8988T (cell line): ENCODE measurements at places on chromosomes 11 and 22.

- DNase-seq, result no peak
These were observed 31.2 kb upstream of the ETS1 start for GRCh38 chr11:128618603-128619002.

GRCh38 chr11:13343067-13343466 lies 65.5 kb downstream of the BMAL1 start:
- no peak for DNase-seq

DNA sequence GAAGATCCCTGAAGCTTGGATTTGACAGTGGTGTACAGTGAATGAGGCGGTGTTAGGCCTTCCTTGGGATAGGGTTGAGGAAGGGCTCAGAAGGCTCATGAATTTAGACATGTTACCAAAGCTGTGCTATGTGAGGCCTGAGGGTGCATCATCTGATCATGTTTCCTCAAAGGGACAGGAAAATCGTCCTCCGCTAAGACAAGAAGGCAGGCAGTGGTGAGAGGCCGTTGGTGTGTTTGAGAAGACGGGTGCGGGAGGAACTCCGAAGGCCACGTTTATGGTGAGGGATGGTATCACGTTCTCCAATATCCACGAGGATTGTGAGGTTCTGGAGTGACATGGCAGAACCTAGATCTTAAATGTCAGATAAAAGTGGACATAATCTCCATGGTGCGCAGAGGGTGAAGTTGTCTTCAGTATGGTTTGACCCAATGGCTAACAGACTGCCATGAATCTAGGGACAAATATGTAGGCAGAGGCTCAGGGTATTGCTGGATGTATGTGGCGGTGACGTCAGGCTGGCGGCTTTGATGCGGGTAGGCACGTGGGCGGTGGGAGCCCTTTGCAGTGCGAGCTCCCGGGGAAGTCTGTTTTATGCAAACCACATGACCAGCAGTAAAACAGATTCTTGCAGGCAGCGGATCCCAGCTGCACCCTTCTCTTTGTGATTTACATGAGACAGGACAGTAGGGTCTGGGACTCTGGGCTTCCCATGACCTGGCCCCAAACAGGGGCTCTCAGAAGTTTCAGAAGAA lies 242.3 kb upstream of the B3GAT1 start:
- DNase-seq, result no peak

- no peak for DNase-seq
These were observed 13.1 kb upstream of the MFRP start for GRCh38 chr11:119359365-119360214.

- DNase-seq, result peak; percentile 49
These were observed 347 bp downstream of the MN1 start for GRCh38 chr22:27801202-27801615.

GRCh38 chr11:31641477-31642062 lies 132.0 kb downstream of the ELP4 start:
- DNase-seq, result no peak

DNA sequence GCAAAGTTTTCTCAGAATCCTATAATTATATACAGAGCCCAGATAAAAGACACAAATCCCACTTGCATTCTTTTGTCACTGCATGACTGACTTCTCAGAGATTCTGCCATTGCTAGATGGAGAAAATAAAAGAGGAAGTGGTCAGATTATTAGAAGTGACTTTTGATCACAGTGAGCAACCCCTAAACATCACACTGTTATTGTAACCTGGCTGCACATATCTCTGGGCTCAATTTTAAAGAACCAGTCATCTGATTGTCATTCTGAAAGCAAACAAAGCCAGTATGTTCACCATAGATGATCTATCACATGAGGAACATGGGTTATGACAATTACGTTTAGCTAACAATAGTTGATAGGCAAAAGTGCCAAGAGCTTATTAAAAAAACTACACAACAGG lies 47.8 kb downstream of the COPB1 start:
- no peak for DNase-seq

- DNase-seq, result no peak
These were observed 51.5 kb downstream of the MAPK1 start for GRCh38 chr22:21815958-21816357.

DNA sequence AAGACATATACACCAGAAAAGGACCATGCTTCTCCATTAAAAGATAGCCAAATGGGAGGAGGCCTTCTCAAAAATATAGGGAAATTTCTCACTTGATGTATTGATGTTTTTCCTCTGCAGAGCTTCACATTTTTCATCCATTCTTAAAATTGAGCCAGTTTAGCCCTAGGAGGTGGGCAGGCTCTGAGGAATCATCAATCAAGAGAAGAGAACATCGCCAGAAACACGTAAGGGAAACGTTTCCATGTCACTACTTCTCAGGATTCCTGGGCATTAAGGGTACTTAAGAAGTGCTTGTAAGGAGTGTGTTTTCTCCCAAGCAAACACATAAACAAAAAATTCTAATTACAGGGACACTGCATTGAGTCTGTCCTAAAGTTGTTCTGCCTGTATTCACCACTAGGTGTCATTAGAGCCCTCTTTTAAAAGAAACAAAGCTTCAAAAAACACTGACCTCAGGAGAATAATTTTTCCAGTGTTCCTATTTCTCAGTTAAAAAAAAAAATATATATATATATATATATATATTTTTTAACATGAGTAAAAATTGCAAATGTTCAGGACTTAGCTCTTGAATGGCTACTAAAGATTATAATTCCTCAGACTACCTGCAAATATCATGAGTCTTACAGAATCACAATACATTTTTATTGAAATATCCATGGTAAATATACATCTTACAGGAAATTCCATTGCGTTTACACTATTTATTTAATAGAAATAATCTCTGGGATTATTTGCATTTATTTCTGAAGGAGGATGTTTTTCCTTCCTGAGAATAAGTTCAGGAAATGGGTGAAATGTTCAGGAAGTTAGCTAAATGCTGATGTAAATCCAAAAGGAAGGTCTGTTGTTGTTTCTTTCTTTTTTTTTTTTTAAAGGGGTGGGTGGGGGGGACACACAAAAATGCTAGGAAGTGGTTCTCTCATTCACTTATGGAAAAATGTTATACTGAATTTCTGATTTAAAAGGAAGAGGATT lies 16.0 kb downstream of the FZD4 start:
- DNase-seq, result no peak

DNA sequence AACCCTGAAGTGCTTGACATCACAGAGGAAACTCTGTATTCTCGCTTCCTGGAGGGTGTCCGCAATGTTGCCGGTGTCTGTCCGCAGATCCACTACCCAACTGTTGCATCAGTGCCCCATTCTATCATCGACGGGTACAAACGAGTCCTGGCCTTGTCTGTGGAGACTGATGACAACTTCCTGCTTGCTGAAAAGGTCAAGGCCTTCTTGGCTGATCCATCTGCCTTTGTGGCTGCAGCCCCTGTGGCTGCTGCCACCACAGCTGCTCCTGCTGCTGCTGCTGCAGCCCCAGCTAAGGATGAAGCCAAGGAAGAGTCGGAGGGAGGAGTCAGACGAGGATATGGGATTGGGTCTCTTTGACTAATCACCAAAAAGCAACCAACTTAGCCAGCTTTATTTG lies 42.9 kb upstream of the DAGLA start:
- DNase-seq, result no peak

DNA sequence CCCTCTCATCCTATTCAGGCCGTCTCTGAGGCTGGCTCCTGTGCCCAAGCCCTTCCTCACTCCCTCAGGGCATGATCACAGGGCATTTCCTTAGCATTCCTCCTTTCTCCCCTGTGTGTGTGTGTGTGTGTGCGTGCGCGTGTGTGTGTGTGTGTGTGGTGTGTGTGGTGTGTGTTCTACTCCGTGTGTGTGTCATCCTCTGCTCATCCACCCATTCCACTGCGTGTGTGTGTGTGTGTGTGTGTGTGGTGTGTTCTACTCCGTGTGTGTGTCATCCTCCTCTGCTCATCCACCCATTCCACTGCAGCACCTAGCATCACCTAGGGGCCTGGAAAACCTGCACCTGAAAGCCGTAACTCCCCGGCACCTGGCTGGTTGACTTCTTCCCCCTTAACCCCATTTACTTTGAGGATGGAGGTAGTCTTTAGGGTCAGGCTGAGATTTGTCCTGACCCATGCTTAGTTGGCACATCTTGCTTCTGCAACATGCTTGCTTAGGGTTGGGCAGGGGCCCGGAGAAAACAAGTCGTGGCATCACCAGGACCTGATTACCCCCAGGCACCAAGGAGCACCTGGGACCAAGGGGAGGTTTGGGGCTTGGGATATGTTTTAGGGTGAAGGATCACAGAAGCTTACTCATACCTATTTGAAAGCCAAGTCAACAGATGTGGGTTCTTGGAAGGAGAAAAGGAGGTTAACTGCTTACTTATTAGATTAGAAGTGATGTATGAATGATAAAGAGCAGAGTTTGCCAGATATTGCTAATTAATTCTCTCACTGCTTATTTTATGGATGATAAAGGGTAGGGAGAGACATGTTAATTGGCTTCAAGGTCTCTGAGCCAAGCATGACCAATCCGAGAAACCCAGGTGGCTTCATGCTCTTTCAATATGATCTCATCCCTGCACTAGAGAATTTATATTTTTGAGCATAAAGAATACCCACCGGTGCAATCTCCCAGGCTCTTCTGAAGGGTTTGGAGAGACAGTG lies 18.9 kb downstream of the TIMP3 start:
- no peak for DNase-seq

DNA sequence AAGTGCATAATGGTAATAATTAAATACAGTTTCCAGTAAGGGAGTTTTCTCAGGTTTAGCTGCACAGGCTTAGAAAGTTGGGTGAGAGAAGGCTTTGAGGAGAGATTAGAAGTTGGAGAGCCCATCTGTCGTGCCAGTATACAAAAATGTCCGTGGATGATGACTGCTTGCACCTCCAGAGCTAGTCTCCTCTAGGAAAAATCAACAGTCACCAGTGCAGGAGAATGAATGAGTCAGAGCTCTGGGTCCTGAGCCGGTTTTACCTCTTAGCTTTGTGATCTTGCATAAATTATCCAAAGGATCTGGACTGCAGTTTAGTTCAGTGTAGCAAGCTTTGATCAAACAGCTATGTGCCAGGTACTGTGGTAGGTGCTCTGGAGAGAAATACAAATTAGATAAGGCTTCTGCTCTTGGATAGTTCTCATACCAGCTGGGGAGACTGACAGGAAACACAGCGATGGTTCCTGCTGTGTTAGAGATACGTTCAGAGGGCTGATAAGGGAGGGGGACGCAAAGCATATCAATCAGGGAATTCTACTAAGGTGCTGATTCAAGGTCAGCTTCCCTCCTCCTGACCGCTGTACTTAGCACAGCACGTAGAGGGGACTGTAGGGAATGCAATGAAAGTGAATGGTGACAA lies 125.9 kb downstream of the TEAD1 start:
- DNase-seq, result no peak

GRCh38 chr11:26326793-26327400 lies 5.0 kb upstream of the ANO3 start:
- no peak for DNase-seq

DNA sequence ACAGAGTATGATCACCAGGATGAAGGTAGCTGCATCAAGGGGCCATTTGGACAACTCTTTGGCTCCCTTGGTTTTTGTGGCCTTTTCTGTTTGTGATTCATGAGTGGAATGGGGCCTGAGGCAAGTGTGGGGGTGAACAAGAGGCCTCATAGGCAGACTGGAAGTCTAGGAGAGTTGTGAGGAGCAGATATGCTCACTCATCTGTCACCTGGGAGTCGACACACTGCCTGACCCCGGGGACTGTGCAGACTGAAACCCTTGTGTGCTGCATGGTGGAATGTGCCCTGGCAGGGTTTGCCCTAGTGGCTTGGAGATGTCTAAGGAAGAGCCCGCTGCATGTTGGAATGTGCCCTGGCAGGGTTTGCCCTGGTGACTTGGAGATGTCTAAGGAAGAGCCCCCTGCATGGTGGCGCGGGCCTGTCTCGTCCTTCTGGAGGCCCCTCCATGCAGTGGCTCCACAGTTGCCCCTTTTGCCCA lies 60.0 kb downstream of the MED15 start:
- no peak for DNase-seq

DNA sequence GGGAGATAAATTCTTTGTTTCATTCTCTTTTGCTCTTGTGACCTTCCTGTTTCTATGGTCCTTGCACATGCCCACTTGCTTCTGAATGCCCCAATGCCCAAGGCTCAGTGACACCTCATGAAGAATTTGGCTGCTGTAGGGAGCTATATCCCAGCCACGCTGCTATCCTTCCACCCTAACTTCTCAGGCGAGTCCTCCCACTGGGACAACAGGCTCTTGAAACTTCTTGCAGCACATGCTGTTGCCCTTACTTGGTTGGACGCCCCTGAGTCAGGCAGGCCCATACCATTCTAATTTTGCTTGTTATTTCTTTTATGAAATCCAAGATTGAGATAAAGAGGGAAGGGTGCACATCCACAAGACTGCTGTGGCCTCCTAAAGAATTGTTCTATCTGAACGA lies 57.6 kb upstream of the BLID start:
- DNase-seq, result no peak

- DNase-seq, result no peak
These were observed 92.9 kb downstream of the PARVA start for GRCh38 chr11:12470236-12470635.

- DNase-seq, result no peak
These were observed 38.7 kb upstream of the LINC01488 start for GRCh38 chr11:69442807-69443137.

- no peak for DNase-seq
These were observed 8.1 kb downstream of the YWHAH start for GRCh38 chr22:31952472-31952871.

GRCh38 chr11:128463371-128463829 lies 124.0 kb downstream of the ETS1 start:
- DNase-seq, result no peak

DNA sequence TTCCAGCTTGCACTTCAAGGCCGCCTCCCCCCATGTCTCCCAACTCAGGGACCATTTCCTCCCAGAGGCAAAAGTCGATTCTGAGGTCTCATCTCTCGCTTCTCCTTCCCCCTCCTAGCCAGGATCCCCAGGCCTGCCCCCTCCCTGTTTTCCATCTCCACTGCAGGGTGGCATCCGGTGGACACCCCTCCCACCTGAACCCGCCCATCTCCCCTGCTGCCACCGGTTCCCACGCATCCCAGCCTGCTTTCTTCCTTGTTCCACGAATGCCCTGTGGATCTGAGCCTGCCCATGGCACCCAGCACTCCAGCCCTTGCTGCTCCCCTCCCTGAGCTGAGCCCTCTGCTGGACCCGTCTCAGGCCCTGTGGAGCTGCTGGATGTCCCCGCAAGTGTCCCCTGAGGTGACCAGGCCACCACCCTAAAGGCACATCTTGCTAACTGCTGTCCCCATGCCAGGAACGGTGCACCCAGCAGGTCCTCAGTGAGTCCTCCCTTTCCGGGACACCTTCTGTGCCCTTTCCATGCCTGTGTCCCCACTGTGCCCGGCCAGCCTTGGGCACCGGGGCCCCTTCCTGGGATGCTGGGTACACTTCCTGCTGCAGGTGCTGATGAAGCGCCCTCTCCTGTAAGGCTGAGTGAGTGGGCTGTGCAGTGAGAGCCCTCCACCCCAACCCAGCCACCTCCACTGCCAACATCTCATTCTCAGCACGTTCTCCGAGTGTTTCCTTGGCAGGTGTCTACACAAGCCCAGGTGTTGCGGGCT lies 936 bp downstream of the IL17REL start:
- peak; percentile 44 for DNase-seq

DNA sequence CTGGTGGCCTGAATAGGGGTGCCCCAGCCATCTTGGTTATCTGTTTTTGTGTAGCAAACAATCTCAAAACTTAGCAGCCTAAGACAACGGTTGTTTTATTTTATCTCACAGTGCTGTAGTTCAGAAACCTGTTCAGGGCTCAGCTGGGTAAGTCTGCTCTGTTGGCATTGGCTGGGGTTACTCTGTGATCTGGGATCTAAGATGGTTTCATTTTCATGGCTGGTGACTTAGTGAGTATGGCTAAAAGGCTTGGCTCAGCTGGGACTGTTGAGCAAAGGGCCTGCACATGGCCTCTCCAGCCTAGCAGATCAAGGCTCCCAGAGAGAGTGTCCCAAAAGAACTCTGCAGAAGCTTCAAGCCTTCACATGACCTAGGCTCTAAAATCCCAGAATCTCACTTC lies 60.8 kb upstream of the POU2AF1 start:
- DNase-seq, result no peak
